Aorta (tissue), 5 donors: ENCODE measurements at places on chromosomes 2 and 18. TPM values are rescaled to one million over a fixed set of nuclear protein-coding genes. Genes with fewer than 3 reads are reported as not detected.

DNA sequence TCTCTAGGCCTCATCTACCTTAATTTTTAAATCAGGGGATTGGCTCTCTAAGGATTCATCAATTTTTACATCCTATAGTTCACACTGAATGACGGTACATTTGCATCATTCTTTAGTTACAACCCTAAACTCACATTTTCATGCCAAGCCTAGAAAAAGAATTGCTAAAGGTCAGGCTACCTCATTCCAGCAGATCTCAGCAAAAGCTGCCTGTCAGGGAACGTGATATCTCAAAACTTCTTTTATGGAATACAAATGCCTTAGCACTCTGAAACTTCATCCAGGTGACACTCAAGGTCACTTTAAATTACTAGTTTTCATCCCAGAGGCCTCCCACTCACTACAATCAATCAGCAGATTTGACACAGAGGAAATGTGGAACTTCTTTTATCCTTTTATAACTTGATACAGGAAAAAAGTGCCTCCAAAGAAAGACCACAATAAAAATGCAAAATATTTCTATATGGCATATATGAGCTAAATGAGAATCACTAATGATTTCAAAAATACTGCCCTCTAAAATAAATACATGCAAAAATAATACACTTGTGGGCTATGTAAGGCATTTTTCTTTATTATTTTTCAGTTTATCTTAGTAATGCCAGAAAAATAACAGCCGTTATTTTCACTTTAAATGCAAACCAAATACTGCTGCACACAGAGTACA is 91.5 kb downstream of the ARHGEF33 start:
- H3K4me3 ChIP-seq, result no peak overlapping the region
- DNase-seq, result no peak
- H3K4me1 ChIP-seq, result no peaks in the 10 kb centered on the region
- H3K27ac ChIP-seq, result no peak overlapping the region
- H3K36me3 ChIP-seq, result peaks cover 6% of the 10 kb centered on the region

DNA sequence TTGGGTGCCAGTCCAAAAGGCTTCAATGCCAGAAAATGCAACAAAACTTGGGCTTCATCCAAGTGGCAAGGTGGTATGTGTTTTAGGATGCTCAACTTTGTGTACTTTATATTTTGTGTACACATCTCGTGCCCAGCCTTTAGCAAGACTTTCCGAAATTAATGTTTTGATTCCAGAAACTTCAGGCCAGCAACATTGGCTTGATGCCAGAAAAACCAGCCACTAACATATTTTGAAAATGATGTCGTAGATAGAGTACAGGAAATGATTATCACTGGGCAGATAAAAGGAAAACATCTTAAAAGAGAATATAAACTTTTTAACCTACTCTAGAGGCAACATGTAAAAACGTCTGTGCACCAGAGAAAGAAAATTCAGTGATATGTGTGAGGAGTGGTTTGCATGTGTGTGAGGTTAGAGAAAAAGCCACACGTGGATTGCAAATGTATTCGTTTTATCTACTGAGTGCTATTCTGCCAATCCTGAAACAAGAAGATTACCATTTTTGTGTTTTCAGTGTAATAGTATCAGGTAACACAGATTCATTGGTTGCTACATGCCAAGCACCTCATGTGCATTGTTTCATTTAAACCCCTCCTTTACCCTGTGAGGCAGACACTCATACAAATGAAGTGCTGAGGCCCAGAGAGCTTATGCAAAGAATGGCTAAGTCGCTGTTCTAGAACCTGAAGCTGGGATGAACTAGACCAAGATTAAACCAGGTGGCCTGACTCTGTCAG is 264.8 kb downstream of the C1D start:
- no peak overlapping the region for H3K4me3 ChIP-seq
- peak overlapping the region; percentile 81 for H3K27ac ChIP-seq
- peaks cover 4% of the 10 kb centered on the region for H3K4me1 ChIP-seq
- no peaks in the 10 kb centered on the region for H3K27me3 ChIP-seq

DNA sequence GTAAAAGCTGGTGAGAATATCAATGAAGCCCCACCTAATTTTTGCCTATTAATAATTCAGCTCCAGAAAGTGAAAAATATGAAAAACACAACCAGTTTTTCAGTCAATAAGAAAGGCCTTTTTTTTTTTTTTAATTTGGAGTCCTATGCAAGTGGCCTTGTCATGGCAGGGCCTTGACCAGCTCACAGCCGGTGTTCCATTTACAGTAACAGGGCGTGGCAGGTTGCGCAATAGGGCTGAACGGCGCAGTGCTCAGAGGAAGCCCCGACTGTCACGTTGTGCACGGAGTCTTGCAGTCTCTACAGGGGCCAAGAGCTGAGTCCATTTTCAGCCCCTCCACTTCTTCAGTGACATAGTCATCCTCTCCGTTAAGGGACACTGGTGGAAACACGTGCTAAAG is 184.1 kb upstream of the FN1 start:
- no peak overlapping the region for H3K27ac ChIP-seq
- H3K4me1 ChIP-seq, result peaks cover 12% of the 10 kb centered on the region
- DNase-seq, result peak; percentile 76
- no peak overlapping the region for H3K4me3 ChIP-seq
- H3K36me3 ChIP-seq, result no peaks in the 10 kb centered on the region

- DNase-seq, result no peak
- H3K36me3 ChIP-seq, result no peaks in the 10 kb centered on the region
- H3K27ac ChIP-seq, result no peak overlapping the region
These were observed 29.5 kb upstream of the TGFA start for GRCh38 chr2:70583091-70583490.

- DNase-seq, result no peak
- H3K4me1 ChIP-seq, result no peaks in the 10 kb centered on the region
- H3K27me3 ChIP-seq, result no peaks in the 10 kb centered on the region
- no peaks in the 10 kb centered on the region for H3K36me3 ChIP-seq
- no peak overlapping the region for H3K27ac ChIP-seq
These were observed 596.0 kb downstream of the BCL11A start for GRCh38 chr2:59957504-59957903.

GRCh38 chr2:176085861-176086771 is 2.4 kb upstream of the EVX2 start:
- no peaks in the 10 kb centered on the region for H3K36me3 ChIP-seq
- H3K4me3 ChIP-seq, result no peak overlapping the region
- H3K4me1 ChIP-seq, result no peaks in the 10 kb centered on the region
- H3K27me3 ChIP-seq, result no peaks in the 10 kb centered on the region

DNA sequence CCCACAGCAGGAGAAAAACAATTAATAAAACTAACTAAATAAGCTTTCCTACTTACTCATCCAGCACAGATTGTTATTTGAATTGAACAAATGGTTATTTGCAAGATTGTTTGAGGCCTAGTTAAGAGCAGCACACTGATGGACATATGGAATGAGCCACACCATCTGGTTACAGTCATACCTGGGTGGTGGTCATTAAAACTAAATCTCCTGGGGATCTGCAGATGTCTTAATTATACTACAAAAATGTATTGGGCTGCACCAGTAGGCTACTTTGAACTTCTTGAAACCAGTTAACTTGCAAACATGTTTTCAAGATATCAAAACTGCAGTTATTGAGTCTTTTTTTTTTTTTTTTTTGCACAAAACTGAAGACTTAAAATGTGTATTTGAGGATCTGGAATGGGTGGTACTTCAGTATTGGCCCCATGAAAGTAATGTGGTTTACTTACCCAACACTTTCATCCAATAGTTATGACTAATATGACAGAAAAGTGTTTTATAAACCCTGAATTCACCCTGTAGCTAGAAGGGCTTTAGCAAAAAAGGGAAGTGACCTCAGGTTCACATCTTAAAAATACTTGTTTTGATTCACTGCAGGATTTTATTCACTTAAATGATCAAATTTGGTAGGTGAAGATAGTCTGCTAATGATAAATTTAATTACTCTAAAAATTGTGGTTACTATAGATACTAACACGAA is 10.8 kb downstream of the AGFG1 start:
- H3K36me3 ChIP-seq, result no peaks in the 10 kb centered on the region
- no peaks in the 10 kb centered on the region for H3K27me3 ChIP-seq
- no peaks in the 10 kb centered on the region for H3K4me1 ChIP-seq
- no peak for DNase-seq
- H3K27ac ChIP-seq, result no peak overlapping the region

DNA sequence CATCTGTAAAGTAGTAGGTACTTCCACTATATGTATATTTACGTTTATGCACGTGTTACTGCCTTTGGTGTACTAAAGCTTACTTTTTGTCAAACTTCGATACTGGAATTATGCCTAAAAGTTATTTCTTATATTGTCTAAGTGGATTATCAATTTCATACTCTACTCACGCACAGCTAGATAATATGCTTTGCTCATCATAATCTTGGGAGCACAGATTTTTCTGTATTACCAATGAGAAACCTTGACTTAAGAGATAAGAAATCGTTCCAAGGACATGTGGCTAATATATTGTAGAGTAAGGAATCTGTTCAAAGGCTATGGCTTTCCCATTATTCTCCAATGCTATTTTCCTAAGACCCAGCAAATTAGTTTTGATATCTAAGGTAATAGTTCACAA is 6.5 kb downstream of the HSPE1 start:
- H3K36me3 ChIP-seq, result no peaks in the 10 kb centered on the region
- no peak for DNase-seq
- H3K4me1 ChIP-seq, result no peaks in the 10 kb centered on the region
- H3K27me3 ChIP-seq, result no peaks in the 10 kb centered on the region
- no peak overlapping the region for H3K27ac ChIP-seq

- H3K27ac ChIP-seq, result no peak overlapping the region
- H3K4me3 ChIP-seq, result no peak overlapping the region
- no peaks in the 10 kb centered on the region for H3K36me3 ChIP-seq
- no peak for DNase-seq
These were observed 33.5 kb downstream of the RAB10 start for GRCh38 chr2:26067186-26067974.

- DNase-seq, result no peak
- no peak overlapping the region for H3K27ac ChIP-seq
- H3K27me3 ChIP-seq, result no peaks in the 10 kb centered on the region
- no peaks in the 10 kb centered on the region for H3K4me1 ChIP-seq
- H3K4me3 ChIP-seq, result no peak overlapping the region
- peaks cover 2% of the 10 kb centered on the region for H3K36me3 ChIP-seq
These were observed 23.0 kb upstream of the ADAM17 start for GRCh38 chr2:9578467-9579235.

DNA sequence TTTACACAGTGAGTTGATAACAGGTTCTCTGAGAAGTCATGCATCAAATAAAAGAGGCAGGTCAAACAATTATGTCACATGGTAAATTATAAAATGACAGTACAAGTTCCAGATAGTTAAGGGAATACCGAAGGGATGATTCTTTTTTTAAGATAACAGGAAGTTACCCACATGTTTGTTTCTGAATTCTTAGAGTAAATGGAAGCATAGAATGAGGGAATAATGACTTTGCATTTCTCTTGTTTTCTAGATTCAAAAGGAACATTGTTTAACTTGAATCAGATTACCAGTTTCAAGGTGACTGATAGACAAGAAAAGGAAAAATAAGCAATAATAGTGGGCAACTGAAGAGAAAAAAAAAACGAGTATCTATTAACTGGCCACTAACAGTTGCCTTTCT is 124.5 kb downstream of the MIB1 start:
- no peak overlapping the region for H3K4me3 ChIP-seq
- H3K36me3 ChIP-seq, result peaks cover 4% of the 10 kb centered on the region
- no peaks in the 10 kb centered on the region for H3K4me1 ChIP-seq
- DNase-seq, result no peak

DNA sequence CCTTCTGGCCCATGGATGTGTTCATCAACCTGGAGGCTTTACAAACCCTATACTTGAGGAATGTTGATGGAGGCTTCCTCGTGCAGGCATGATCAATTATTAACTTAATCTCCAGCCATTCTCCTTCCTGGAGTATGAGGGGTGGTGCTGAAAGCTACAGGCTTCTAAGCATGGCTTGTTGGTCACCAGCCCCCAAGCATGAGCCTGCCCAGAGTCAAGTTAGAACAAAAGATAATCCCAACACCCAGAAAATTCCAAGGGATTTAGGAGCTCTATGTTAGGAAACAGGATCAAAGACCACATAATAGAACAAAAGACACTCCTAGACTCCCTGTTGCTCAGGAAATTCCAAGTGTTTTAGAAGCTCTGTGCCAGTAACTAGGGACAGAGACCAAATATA is 63.1 kb downstream of the FAM171B start:
- H3K27me3 ChIP-seq, result no peaks in the 10 kb centered on the region
- DNase-seq, result no peak
- H3K4me1 ChIP-seq, result no peaks in the 10 kb centered on the region
- H3K36me3 ChIP-seq, result peaks cover 3% of the 10 kb centered on the region
- H3K27ac ChIP-seq, result no peak overlapping the region

- DNase-seq, result peak; percentile 79
- no peak overlapping the region for H3K27ac ChIP-seq
- H3K27me3 ChIP-seq, result no peaks in the 10 kb centered on the region
- H3K4me1 ChIP-seq, result no peaks in the 10 kb centered on the region
- H3K4me3 ChIP-seq, result peak overlapping the region; percentile 34
These were observed 1.8 kb upstream of the TBR1 start for GRCh38 chr2:161414042-161415033.

GRCh38 chr2:39593439-39594393 is 72.0 kb upstream of the TMEM178A start:
- H3K36me3 ChIP-seq, result no peaks in the 10 kb centered on the region
- DNase-seq, result no peak
- H3K4me3 ChIP-seq, result no peak overlapping the region
- H3K27me3 ChIP-seq, result no peaks in the 10 kb centered on the region

DNA sequence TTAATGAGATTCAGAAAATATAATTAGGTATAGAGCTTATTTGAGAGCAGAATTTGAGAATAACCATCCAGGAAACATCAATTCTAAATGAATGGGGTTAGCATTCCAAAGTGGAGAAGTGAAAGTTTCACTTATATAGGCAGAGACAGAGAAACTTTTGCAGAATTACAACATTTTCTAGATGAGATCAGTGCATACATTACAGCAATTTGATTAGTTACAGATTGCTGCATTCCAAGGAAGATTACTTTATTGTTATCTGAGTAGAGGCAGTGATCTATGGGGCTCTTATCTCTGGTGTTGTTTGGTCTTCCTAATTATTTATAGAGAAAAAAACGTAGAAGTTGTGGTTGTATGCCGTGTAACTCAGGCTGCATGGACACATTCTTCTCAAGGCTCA is 373.8 kb upstream of the SYT4 start:
- H3K27ac ChIP-seq, result no peak overlapping the region
- DNase-seq, result no peak
- no peaks in the 10 kb centered on the region for H3K36me3 ChIP-seq
- no peaks in the 10 kb centered on the region for H3K4me1 ChIP-seq
- H3K4me3 ChIP-seq, result no peak overlapping the region

The CCDC150 gene
- 3.3 TPM for total RNA-seq

The LOXHD1 gene
- 0.16 TPM for total RNA-seq

The RIF1 gene
- 49.1 TPM for total RNA-seq

The CYP27C1 gene
- 0.16 TPM for total RNA-seq

The POTEJ gene
- not detected for total RNA-seq

The SPP2 gene
- total RNA-seq, result not detected

The RNF152 gene
- total RNA-seq, result 24.9 TPM
